ENCODE measurements at places on chromosomes 2 and 18.

GRCh38 chr2:23386339-23387220 is 1.6 kb downstream of the KLHL29 start:
- DNase-seq: no peak

DNA sequence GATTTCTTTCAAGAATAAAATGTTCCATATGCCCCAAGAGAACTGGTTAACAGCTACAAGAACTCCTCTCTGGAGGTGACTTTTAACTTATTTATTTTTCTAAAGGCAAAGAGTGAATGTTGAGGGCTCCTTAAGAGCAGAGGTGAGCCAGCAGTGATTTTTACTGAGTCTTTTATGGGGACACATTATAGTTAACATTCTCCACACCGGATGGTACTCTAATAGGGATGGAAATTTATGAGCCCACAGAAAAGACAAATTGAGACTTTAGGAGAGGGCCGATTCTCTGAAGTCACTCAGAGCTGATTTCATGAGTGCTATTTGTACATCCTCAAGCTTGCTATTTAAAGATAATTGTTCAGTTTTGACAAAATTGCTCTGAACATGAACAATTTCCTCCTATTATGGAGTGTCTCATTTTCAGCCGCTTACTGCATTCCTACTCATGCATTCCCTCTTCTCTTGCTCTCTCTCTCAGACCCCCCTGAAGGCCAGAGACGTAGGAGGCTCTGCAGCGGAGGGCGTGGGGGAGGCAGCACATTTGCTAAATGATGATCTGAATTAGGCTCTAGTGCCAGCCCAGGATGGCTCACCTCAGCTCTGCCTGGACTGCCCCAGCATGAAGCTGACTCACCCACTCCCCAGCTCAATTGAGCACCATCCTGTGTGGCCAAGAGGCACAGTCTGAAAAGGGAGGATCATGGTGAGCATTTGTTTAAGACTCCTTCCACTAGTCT is 5.9 kb upstream of the RPL37A start:
- no peak for DNase-seq

GRCh38 chr2:184936761-184937160 is 338.4 kb downstream of the ZNF804A start:
- DNase-seq: no peak

GRCh38 chr2:26809876-26810577 is 24.2 kb downstream of the CENPA start:
- no peak for DNase-seq

DNA sequence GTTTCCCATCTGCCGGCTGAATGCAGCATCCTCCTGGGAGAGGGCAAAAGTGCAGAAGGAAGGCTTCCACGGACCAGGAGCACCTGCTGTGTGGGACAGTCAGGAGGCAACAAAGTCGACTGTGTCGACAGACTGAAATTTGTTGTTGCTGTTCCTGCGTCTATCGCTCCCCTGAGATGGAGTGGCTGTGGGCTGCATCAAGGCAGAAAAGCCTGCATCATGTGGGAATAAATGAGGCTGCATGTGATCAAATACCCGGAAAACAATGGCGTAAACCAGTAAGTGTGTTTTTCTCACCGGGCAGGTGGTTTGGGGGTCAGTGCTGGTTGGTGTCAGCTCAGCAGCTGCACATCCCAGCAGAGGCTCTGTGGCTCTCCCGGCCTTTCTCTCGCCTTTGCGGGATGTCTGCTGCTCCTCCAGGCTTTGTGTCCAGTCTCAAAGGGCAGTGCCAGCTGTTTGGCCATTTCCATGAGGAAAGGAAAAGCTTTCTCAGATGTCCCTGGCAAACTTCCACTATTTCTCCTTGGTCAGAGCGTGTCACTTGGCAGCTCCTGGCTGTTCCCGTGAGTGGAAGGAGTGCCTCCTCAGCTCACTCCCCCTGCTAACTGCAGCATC is 262.4 kb downstream of the NDUFA10 start:
- DNase-seq: no peak

- DNase-seq: no peak
Measured at GRCh38 chr2:46299365-46300263, 2.4 kb downstream of the EPAS1 start.

GRCh38 chr2:85154048-85154753 is 21.0 kb downstream of the TCF7L1 start:
- DNase-seq: no peak

DNA sequence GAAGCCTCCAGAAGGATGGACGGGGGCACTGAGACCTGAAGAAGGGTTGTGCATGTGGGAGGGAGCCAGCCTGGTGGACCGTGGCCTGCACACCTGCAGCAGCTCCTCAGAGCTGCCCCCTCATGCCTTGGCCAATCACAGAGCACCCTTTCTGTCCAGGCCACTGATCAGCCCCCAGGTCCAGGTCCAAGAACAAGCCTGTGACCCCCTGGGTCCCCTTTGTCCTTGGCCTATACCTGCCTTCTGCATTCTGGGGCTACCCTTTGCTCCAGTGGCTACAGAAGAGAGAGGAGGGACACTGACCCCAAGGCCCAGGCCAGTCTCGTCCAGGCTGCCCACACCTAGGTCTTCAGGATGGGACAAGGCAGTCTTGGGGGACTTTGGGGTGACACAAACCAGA is 62.2 kb downstream of the AGAP1 start:
- DNase-seq: no peak

DNA sequence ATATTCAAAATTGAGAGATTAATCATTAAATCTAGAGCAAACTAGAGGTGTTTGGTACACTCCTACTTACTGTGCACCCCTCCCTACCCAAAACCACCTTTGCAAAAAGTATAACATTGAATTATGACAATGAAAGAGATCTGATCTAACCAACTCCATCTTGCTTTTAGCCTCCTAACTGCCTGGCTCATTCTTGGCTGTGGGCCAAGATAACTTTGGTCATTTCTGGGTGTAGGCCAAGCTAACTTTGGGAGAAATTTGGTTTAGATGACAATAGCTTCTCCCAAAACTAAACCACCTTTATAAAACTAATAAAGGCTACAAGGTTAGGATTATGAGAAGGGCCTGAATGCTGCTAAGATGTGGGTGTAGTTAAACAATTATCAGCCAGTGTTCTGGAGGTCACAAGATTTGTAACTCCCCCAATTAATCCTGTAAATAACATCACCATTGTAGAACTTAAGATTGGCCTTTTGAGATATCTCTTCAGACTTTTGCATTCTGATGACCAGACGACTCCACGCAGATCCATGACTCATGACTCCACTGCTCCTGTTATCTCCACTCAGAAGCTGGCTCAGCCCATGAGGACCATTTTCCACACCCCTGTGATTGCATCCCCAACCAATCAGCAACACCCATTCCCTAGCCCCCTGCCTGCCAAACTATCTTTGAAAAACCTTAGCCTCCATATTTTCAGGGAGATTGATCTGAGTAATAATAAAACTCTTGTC is 160.2 kb downstream of the FBXO15 start:
- DNase-seq: no peak

DNA sequence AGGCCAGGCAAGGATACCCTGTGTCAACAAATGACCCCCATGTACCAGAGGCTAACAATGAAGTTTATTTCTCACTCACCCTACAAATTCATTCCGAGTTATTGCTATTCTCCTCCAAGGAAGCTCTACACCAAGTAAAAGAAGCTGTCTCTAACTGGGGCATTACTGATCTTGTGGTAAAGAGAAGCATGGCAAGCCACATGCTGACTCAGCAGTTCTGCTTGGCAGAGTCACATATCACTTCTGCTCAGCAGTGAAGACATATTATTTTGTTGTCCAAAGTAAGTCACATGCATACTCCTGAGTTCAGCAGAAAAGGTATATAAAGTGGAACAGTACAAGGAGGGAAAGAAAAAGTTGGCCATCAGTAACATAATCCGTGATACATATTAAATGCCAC is 315.8 kb downstream of the GULP1 start:
- no peak for DNase-seq

GRCh38 chr2:156430236-156430979 is 5.8 kb upstream of the GPD2 start:
- DNase-seq: no peak

- DNase-seq: no peak
Measured at GRCh38 chr18:29181151-29181901, 1004.4 kb upstream of the CDH2 start.

- no peak for DNase-seq
Measured at GRCh38 chr2:160967523-160967922, 192.7 kb upstream of the TANK start.

GRCh38 chr2:112926707-112927106 is 15.7 kb downstream of the IL37 start:
- no peak for DNase-seq

- DNase-seq: no peak
Measured at GRCh38 chr2:158750458-158751125, 44.5 kb upstream of the DAPL1 start.

DNA sequence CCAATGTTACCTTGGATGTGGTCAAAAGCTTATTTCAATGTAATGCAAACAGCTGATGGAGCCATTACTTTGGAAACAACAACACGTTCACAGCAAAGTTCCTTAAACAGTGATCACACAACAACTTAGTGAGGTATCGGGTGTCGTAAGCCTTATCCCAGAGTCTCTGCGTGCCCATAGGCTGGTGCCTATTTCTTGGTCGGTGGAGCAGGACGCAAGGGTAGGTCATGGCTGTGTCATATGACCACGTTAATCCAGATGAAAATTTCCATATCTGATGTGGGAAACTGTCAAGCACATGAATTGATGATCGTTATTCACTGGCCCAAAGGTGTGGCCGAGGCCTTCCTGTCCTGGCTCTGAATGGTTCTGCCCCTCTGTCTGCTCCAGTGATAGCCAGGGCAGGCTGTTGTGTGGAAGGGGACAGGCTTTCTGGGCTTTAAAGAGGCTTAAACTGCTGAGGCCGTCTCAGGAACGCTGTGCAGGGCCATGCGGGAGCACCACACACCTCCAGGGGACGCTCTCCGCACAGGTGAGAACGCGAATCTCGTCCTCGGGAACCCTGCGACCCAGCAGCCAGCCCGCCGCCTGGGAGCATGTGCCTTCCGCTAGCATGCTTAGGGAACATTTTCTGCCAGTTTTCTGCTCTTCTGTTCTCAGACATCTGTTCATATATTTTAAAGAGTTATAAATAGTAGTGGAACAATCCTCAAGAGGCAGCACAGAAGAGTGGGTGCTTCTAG is 90.6 kb downstream of the KCTD1 start:
- no peak for DNase-seq

DNA sequence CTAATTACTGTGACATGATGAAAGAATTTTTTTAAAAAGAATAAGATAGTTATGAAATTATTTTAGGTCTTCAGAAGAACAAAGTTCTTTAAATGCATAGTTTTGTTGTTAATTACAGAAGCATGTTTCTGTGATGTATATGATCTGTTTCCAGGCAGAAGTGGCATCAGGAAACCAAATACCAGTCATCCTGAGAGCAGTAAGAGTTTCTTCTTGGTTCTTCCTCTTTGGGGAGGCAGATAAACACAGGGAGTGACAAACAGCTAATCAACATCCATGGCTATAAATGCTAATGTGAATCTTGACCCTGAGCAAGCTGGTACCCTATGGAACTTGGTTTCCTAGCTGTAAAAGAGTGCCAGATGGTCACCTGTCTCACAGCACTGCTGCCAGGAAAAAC is 29.2 kb downstream of the WIPF1 start:
- no peak for DNase-seq

- DNase-seq: no peak
Measured at GRCh38 chr2:54226260-54226659, 29.8 kb downstream of the TSPYL6 start.

Measured in activated CD4-positive, alpha-beta T cell treated with anti-CD3 and anti-CD28 coated beads for 1 hour (primary cell).